ENCODE measurements at places on chromosomes 12 and 14.

DNA sequence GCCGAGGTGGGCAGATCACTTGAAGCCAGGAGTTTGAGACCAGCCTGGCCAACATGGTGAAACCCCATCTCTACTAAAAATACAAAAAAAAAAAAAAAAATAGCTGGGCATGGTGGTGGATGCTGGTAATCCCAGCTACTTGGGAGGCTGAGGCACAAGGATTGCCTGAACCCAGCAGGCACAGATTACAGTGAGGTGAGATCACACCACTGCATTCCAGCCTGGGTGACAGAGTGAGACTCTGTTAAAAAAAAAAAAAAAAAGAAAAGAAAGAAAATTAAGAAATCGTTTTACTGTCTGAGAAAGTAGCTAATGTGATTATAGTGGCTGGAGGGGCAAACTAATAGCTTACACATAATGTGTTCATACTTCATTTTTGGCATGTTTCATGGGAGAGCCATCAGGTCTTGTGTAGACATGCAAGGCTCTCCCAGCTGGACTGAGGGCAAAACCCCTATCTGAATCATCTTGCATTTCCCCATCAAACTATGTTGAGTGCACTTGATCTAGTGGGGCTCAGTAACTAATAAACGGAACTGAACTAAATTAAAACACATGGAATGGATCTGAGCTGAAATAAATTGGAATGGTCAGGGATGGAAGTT is 16.2 kb downstream of the KIF21A start:
- no peak for DNase-seq

DNA sequence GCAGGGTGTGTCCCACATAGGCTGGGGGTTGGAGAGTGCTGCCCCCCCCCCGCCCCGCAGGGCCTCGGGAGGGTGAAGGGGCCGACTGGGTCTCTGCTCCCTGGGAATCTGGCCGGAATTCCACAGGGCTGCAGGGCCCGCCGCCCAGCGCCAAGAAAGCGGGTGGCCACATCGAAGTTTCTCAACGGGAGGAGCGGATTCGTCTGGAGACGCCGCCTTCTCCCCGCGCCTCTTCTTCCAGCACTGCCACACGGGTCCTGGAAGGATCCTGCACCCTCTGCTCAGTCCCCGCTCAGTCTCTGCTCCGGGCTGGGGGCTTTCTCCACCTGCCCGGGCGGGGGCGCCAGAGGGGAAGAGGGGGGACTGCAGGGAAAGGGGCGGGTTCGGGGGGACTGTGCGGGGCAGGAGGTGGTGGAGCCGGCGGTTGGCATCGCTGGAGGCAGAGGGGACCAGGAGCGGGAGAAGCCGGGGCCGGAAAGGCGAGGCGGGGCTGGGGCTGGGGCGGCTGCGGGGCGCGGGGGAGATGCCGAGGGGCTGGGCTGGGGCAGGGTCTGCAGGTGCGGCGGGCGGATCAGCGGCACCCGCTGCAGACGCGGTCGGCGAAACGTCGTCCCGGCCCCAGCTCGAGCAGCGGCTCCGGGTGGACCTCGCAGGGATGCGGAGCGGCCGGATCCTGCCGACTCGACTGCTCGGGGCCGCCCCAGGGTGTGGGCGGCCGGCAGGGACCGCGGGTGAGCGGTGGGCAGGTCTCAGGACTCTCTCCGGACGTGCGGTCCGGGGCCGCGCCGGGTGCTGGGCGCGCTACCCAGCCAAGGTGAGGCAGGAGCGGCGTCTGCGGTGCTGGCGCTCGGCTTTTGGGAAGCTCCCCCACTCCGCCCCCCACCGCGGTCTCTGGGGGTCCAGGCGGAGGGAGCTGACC is 811.4 kb upstream of the TMEM132C start:
- peak; percentile 27 for DNase-seq

- DNase-seq, result no peak
Measured at GRCh38 chr12:122887819-122888212, 8.1 kb downstream of the VPS37B start.

- DNase-seq, result no peak
Measured at GRCh38 chr12:1464925-1465324, 129.5 kb downstream of the FBXL14 start.

DNA sequence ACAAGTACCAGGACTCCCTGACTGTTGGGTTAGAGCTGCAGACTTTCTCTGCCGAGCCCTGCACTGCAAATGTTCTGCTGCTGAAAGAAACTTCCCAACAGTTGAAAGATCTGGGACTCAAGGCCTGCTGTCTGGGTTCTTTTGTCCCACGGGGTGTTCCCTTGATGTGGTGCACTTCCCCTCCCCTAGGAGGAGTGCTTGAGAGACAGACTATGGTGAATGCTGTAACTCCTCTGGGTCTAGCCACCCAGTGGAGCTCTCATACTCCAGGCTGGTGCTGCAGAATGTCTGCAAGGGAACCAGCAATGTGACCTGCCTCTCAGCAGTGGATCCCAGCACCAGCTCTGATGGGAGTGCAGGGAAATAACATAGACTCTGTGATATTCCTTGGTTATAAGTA is 129.2 kb upstream of the SLCO1B1 start:
- no peak for DNase-seq

DNA sequence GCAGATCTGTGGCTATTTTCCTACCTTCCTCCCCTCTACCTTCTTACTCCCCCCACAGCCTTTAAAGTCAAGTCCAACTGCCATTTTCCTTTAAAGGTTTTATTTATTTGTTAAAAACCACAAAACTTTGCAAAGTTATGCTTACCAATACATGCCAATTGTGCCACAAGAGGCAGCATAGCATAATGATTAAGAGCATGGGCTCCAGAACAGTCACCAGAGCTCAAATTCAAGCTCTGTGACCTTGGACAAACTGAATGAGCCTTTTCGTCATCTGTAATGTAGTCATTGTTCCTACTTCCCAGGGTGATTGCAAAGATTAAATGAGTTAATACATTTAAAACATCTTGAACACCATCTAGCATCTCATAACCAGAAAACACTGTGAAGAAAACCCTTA is 13.0 kb upstream of the FMNL3 start:
- no peak for DNase-seq

DNA sequence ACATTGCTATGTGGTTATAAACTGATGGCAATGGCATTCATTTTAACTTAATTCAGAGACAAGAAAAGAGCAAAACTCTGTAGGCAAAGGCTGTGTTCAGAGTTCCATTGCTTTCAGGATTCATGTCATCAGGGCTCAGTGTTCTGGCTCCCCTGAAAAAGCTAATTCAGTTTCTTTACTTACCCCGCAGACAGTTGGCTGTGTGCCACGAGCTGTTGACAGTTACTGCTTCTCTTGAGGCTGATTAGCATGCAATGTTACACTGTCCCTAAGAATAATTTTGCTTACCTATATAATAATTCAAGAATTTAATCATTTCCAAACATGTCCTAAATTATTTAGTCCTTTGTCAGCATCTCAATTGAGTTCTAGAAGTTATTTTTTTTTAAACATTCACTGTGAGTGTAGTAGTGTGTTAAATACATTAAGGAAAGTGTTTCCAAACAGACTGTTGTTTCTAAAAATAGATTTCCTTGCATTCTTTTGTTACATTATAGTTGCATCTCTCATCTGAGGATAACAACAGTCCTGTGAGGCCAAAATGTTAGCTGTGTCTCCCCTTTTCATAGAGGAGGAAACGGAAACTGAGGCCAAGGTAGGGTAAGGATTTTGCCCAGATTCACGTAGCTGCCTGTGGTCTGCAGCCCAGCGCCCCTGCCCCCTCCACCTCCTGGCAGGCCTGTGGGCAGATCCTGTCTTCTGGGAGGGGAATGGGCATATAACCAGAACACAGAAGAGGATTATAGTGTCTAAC is 98.6 kb downstream of the PELI2 start:
- DNase-seq, result no peak

DNA sequence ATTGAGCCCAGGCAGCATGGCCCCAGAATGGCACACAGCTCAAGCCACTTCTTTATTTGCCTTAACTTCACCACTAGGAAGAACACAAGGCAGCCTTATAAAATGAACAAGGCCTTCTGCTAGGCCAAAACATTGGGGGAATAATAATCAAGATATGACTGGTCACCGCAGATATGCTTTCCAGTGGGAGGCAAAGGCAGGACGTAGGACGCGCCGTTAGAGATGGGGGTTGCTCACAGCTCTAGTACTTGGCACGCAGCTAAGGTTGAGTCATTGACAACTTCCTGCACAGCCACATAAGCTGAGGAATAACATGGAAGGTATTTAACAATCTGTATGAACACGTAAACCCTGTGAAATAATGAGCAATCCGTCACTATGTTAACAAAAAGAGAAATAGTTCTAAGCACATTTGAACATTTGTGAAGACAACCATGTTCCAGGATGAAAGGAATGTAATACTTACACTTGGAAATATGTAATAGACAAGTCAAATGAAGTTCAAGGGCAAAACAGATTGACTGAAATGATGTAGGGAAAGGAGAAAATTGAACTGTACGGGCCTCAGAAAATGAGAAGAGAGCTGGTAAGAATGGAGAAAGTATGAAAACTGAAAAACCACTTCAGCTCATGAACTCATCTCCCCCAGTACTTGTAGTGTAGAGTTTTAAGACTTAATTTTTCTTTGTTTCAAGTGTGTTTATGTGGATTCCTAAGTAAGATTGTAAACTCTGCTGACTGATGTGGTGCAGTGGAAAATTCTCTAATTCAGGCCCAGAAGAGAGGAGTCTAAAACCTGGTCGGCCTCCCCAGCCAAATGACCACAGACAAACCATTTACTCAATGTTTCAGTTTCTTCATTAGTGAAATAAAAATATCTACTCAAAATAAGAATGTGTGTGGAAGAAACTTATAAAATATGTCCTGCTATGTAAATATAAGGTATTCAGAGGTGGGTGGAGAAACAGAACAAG is 59.3 kb upstream of the CCDC91 start:
- DNase-seq, result no peak

GRCh38 chr14:20866963-20867362 is 24.2 kb upstream of the RNASE3 start:
- no peak for DNase-seq

DNA sequence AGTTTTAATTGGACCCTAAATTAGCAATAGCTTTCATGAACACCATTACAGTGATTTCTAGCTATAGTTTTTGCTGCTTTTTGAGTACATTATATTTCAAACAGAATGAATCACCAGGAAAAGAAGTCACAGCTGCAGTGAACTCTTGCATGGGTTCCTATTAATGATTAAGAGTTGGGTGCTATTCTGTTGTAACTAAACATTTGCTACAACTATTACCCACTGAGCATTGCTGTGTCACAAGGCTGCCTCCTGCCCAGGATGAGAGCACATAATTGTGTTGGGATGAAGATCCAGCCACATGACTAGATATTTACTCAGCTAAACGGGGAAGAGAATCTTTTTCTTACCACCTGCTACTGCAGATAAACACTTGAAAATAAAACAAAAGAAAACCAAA is 152.7 kb downstream of the GXYLT1 start:
- no peak for DNase-seq
